NCI-H82 (cell line): ENCODE measurements at places on chromosomes 3 and 15.

GRCh38 chr3:55790596-55791350 lies 303.7 kb upstream of the WNT5A start:
- DNase-seq = no peak

GRCh38 chr3:164683489-164683888 lies 394.8 kb downstream of the SI start:
- no peak for DNase-seq

- DNase-seq = no peak
Observed at GRCh38 chr3:193874997-193875593, 260.9 kb upstream of the HES1 start.

- DNase-seq = peak; percentile 21
Observed at GRCh38 chr3:170425491-170426239, 7.0 kb downstream of the CLDN11 start.

DNA sequence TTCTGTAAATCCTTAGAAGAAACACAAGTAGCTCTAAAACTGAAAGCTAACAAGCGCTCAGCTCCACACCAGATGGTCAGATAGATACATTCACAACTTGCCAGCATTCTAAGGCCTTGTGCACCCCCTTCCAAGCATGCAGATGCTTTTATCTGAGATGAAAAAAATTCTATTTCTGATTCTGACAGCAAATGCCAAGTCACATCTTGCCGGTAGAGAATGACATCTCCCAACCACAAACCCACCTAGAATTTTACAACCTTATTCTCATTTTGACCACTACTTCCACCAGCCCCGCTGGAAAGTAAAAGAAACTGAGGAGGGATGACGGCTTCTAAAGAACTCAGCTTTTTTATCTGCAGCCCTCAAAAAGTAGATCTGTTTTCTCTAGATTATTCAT lies 57.7 kb downstream of the SUMF1 start:
- DNase-seq = no peak

GRCh38 chr3:169305460-169305859 lies 358.1 kb downstream of the MECOM start:
- DNase-seq = no peak

- DNase-seq = no peak
Observed at GRCh38 chr3:99365979-99366378, 272.4 kb upstream of the COL8A1 start.

GRCh38 chr15:97708252-97708651 lies 252.3 kb upstream of the ARRDC4 start:
- DNase-seq = no peak
